Activated T-helper 2 cell treated with anti-CD3 and anti-CD28 coated beads, Interferon-gamma antibody, Interleukin-2, Interleukin-4, amounts not matched to agents 10 μg/mL and 5 μg/mL and 100 μg/mL, durations not matched to agents 14 hours and 24 hours and 36 hours (primary cell): ENCODE measurements at places on chromosomes 4 and X. TPM values are rescaled to one million over a fixed set of nuclear protein-coding genes. Genes with fewer than 3 reads are reported as not detected.

Gene TMEM271
- not detected in 2 replicates for total RNA-seq

Gene CTAG2
- total RNA-seq: not detected in 2 replicates

Gene PNMA6A
- total RNA-seq: 0.87 and 1.5 TPM in 2 replicates

Gene ARHGAP10
- total RNA-seq: 18.5 TPM in 2 replicates

DNA sequence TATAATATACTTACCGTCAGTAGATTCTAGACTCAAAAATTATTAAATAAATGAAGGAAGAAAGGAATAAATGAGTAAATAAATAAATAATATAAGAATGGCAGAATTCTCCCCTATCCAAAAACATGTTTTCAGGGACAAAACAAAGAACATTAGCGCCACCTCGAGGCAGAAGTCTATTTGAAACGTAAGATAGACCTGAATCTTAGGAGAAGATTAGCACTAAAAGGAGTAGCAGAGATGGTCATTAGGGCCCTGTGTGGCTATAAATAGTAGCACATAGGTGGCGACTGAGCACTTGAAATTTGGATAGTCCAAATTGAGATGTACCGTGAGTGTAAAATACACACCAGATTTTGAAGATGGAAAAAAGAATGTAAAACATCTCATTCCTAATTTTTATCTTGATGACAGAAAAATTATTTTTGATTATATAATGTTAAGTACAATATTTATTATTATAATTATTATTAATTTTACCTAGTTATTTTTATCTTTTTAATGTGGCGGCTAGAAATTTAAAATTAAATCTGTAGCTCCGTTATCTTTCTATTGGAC lies 24.3 kb upstream of the SRD5A3 start:
- DNase-seq: no peak

DNA sequence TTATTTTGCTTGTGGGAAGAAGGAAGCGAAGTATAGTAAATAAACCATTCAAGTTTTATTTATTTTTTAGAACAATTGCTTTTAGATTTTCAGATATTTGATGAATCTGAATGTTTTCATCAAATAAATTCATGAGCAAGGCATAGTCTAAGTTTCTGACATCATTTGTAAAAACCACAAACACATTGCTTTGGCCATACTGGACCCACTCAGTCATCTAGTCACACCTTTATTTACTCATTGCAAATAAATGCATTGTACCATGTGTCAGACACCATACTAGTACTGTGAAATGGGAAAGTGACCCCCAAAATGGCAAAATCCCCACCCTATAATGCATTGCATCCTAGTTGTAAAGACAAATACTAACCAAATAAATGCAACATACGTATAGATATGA lies 449.1 kb upstream of the SMIM31 start:
- DNase-seq: no peak

DNA sequence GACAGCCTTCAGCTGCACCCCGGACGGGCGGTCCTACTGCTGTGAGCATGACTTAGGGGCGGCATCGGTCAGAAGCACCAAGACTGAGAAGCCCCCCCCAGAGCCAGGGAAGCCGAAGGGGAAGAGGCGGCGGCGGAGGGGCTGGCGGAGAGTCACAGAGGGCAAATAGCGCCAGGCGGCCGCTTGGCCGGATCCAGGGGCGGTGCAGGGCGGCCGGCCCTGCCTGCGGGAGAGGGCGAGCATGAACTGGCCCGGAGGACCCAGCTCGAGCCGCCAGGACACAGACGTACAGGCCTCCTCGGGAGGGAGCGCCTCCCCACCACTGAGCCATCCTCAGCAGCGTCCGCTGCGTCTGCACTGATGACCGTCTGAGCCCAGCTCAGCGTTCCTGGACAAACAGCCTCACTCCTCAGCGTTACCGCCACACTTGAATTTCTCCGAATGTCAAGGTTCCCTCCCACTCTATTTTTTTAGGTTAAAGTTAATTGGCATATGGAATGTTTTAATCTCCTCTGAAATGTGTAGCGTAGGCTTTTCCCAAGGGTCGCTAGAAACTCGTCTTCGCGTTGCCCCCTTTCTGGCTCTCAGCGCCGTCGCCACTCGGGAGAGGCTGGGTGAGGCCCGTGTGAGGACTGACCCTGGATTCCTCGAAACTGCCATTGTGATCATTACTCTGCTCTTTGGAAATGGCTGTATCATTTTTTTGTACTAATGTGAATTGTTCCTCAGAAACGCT lies 29.9 kb downstream of the NELFA start:
- DNase-seq: no peak

GRCh38 chrX:103233263-103233662 lies 18.4 kb downstream of the BEX4 start:
- no peak for DNase-seq

GRCh38 chr4:87943660-87944149 lies 31.8 kb upstream of the SPP1 start:
- no peak for DNase-seq

GRCh38 chr4:109016200-109016599 lies 253.3 kb upstream of the ETNPPL start:
- no peak for DNase-seq

GRCh38 chr4:24850674-24851073 lies 55.3 kb downstream of the SOD3 start:
- DNase-seq: no peak

GRCh38 chrX:63934160-63934559 lies 149.1 kb upstream of the ARHGEF9 start:
- no peak for DNase-seq
